ENCODE measurements at places on chromosomes 4 and X. TPM values are rescaled to one million over a fixed set of nuclear protein-coding genes. Genes with fewer than 3 reads are reported as not detected.
A peak's percentile ranks its signal among the peaks of the same experiment; 100 is the strongest.

DNA sequence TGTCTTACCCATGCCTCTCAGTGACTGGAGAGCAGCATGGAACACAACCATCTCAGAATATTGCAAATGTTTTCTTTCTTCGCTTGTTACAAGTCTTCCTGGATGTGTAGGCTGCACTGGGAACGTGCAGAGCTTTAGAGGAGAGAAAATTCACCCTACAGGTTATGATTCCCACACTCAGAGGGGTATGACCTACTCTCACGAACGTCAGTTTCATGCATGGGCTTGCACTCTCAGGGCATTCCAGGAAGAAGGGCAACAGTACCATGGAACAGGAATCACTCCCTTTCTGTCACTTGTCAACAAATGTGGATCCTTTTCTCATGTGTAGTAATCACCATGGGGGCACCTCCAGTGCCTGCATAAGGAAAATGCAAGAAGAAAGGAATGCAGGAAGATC, 75.8 kb downstream of the NBDY start:
- no peak for DNase-seq

CLTRN gene
- total RNA-seq, result 0.17 TPM

PPP1R3F gene
- total RNA-seq, result 4.8 TPM

MSMO1 gene
- total RNA-seq, result 24.9 TPM

DNA sequence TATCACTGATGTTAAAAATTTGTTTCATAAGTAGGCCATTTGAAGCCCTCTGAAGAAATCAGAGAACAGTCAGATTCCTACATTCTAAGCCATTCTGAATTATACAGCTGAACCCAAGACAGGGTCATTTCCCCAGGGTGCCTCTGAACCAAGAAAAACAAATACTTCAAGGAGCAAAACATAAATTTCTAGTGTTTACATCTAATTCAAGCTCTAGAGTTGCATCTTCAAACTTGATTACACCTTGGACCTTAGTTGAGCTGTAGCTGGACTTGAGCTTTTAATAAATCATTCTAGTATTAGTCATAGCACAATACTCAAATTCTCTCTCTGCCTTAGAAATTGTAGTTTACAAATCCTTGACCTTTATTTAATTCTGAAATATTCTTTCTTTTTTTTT, 87.6 kb upstream of the IL15 start:
- DNase-seq, result no peak

- DNase-seq, result no peak
These were observed 23.1 kb downstream of the MOSPD2 start for GRCh38 chrX:14896273-14896672.

DNA sequence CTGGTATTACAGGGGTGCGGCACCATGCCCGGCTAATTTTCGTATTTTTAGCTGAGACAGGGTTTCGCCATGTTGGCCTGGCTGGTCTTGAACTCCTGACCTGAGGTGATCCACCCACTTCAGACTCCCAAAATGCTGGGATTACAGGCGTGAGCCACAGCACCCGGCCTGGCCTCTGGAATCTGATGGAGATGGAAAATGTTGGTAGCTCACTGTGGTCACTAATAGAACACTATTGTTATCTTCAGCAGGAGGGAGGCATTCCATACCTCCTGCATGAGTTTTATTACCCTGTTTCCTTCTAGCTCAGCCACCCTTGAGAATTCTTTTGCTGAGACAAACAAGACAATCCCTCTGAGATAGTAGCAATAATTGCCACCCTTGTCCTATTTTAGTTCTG, 105.0 kb downstream of the SHROOM3 start:
- DNase-seq, result peak; percentile 52

NKRF gene
- total RNA-seq, result 7.5 TPM

- DNase-seq, result no peak
These were observed 91.3 kb downstream of the LCORL start for GRCh38 chr4:17930256-17930655.

DNA sequence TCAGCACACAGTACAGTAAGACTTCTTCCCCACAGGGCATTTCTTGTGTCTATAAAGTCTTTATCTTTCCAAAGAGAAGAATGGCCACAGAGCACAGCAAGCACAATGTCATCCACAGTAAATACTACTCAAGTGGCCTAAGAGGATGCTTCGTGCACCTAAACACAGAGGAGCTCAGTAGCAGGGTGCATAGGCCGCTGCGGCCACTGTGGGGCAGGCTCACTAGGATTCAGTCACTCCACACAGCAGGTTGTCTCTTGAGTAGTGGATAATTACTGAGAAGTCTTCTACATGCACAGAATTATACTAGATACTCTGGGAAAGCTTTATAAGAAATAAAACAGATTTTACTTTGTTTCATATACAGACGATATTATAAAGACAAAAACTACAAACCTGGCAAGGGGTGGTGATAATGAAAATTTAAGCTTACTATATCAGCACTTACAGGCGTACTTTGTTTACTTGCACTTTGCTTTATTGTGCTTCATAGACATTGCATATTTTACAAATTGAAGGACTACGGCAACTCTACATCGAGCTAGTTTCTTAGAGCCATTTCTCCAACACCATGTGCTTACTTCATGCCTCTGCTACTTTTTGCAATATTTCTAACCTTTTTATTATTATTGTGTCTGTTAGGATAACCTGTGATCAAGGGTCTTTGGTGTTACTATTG, 78.5 kb downstream of the PRDM5 start:
- no peak for DNase-seq

DNA sequence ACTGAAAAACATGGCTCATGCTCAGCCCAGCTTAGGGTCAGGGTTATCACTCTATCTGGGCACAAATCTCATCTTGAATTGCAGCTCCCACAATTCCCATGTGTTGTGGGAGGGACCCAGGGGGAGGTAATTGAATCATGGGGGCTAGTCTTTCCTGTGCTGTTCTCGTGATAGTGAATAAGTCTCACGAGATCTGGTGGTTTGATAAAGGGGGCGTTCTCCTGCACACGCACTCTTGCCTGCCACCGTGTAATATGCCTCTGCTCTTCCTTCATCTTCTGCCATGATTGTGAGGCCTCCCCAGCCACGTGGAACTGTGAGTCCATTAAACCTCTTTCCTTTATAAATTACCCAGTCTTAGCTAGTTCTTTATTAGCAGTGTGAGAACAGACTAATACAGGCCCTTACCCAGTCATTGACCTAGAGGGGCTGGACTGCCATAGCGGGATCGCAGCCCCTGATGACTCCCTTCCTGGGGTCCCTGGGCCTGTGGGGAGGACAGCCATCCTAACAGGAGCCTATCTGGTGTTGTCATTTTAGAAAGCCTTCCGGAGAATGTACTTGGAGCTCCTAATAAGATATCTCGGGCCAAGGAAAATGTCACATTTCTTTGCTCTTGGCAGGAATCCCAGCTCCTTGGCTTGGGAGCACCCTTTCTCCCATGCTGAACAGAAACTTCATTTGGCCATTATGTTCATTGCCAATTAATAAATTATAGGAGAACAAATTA, 112.6 kb downstream of the PHKA2 start:
- DNase-seq, result no peak

TMPRSS11D gene
- total RNA-seq, result not detected

MTNR1A gene
- not detected for total RNA-seq

DNA sequence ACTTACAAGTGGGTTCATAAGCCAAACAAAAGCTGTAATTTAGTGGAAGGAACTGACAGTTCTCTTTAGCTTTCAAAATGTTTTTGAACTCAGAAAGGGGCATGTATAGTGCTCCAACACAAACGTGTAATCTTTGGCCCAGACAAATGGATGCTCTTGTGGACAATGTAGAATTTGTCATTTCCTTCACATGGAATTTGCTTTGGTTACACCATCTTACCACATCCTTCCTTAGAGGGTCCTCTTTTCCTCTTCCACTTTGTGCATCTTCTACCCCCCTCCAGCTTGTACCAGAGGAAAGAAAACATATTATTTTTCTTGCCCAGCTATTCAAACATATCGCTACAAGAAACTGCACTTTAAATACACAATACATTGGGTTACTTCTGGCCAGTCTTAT, 42.4 kb downstream of the MEPE start:
- no peak for DNase-seq

GRCh38 chrX:1440506-1440905, 12.2 kb downstream of the ASMTL start:
- DNase-seq, result no peak

CT45A1 gene
- total RNA-seq, result not detected

GRCh38 chrX:148541584-148541940, 41.1 kb downstream of the AFF2 start:
- DNase-seq, result no peak

DNA sequence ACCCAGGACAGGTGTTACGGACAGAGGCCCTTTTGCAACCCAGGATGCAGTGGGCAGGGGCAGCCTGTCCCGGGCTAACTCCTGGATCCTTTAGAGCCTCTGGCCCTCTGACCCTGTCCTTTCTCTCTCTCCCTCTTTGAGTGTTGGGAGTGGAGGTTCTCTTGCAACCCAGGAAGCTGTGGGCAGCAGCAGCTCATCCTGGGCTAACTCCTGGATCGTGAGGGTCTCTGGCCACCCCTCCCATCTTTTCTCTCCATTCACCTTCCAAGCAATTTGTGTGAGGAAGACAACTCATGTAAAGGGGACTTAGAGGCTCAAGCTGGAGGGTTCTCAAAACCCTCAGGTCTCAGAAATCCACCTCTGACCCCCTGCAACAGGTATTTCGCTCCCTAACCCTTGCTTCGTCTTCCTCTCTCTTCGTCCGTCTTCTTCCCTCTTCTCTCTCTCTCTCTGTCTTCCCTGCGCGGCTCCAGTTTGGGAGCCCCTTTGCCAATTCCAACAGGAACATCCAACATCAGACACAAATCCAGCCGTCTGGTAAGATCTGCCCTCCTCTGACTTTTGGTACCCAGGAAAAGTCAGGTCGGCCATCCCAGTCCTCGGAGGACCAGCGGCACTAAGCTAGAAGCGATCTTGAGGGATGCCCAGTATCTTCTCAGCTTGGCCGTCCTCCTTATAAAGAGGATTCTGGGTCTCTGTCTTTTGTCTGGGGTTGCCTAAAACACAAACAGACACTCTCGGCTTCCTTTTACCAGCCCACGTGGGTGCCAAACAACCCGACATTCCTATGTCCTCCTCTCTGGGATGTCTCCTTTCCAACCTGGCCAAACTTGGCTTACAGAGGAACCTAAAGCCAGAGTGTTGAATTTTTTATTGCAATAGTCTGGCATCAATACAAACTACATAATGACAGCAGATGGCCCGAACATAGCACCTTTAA, 7.9 kb downstream of the ASMTL start:
- DNase-seq, result no peak

- peak; percentile 27 for DNase-seq
These were observed 563.9 kb downstream of the GRXCR1 start for GRCh38 chr4:43456383-43456782.

SLC4A4 gene
- total RNA-seq, result 19.1 TPM

GRCh38 chrX:13747836-13748235, 13.3 kb downstream of the OFD1 start:
- peak; percentile 51 for DNase-seq

GRCh38 chr4:42785817-42786216, 106.7 kb upstream of the GRXCR1 start:
- no peak for DNase-seq

GRCh38 chrX:122188751-122189150, 995.3 kb upstream of the GRIA3 start:
- no peak for DNase-seq

DNA sequence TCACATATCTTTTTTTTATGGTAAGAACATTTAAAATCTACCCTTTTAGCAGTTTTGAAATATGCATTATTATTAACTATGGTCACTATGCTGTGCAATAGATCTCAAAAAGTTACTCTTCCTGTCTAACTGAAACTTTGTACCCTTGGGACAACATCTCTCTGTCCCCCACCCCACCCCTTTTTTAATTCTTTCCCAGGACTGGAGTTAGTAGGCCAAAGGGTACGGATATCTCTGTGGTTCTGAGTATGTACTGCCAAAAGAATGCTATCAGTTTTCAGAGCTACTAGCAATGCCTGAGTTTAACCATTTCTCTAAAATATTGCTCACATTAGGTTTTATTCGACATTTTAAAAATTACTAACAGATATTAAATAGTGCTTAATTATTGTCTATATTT, 4.7 kb upstream of the FAM241A start:
- DNase-seq, result no peak

DNA sequence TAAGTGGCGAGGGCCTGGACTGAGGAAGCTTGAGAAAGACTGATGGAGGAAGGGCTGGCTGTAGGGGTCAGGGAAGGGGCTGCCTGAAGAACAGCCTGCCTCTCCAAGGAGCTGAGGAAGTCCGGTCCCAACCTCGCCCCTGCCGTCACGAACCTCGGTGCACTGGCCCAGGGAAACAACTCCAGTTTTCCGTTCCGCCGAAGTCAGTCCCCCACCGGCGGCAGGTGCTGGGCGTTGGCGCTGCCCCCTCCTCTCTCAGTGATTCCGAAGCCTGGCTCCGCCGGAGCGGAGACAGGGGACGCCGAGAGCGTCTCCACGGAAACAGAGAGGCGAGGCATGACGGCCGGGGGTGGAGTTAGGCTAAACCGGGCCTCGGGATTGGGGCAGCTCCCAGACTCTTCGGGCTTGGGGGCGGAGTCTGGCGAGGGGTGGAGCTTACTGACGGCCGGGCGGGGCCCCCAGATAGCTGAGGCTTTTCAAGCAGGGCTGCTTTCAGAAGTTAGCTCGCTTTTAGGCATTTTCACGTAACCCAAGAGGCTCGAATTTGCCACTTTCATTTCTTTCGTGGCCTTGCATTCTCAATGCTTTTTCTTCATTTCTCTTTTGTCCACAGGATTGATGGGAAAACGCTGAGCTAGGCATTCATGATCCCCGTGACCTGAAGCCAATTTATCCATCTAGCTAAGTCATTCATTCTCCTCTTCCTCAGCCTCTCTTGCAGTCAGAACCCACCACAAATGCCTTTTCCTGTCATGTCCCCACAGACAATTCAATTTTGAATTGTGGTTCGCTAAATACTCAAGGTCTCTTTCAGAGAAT, at the start of gene TTC29:
Gene TTC29 (minus strand): TSS at position 309 of the 819 bp plus-strand sequence. CDS start 5,969 bp downstream, outside the sequence.
- DNase-seq, result peak; percentile 78

ALAS2 gene
- total RNA-seq, result not detected

DNA sequence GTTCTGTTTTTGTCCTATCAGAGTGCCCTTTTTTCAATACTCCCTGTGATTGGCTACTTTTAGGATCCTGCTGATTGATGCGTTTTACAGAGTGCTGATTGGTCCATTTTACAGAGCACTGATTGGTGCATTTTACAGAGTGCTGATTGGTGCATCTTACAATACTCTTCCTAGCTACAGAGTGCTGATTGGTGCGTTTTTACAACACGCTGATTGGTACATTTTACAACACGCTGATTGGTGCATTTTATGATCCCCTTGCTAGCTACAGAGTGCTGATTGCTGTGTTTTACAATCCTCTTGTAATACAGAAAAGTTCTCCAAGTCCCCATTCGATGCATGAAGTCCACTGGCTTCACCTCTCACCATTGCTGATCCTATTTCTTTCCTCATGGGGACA, 176.8 kb downstream of the GC start:
- DNase-seq, result no peak

GRCh38 chrX:24298191-24298590, 15.7 kb downstream of the SUPT20HL2 start:
- no peak for DNase-seq

GRCh38 chr4:8336412-8337075, 67.0 kb downstream of the HTRA3 start:
- peak; percentile 43 for DNase-seq

DNA sequence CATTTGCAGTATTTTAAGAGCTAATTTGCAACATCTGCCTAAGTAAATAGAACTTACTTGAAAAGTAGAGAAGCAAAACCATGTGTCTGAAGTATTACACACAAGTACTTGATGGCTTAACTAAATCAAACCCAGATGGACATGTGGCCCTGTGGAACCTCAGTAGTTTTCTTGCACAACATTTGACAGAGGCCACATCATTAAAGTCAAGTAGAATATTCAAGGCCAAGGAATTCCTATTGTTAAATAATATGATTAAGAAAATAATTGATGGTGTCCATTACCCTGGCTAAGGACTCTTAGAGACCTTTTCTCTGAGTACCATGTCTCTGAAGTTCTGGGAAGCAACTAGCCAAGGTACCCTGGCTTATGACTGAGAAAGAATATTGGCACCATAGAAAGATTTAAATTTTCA, 135.4 kb upstream of the OTUD4 start:
- DNase-seq, result no peak

Data from HFFc6 (cell line).